H4 (cell line): ENCODE measurements at places on chromosomes 16 and 17. TPM values are rescaled to one million over a fixed set of nuclear protein-coding genes. Genes with fewer than 3 reads are reported as not detected.

DNA sequence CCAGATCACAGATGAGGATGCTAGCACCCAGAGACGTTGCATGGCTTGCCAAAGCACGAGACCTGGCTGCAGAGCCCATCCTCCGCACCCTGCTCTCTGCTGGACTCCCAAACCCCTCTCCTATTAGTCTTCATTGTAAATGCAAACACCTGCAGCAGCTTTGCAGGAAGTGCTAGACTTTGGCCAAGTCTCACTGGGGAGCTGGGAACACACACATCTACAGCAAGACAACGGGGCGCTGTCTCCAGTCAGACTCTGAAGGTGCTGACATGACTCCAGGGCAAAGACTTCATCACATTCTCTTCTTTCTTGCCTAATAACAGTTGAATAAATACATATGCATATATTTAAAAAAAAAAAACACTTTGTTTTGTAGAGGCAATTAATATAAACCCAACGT, 43.8 kb downstream of the CYTH1 start:
- no peak for DNase-seq

- DNase-seq, result no peak
These were observed 141.6 kb downstream of the HS3ST2 start for GRCh38 chr16:22955461-22956070.

DNA sequence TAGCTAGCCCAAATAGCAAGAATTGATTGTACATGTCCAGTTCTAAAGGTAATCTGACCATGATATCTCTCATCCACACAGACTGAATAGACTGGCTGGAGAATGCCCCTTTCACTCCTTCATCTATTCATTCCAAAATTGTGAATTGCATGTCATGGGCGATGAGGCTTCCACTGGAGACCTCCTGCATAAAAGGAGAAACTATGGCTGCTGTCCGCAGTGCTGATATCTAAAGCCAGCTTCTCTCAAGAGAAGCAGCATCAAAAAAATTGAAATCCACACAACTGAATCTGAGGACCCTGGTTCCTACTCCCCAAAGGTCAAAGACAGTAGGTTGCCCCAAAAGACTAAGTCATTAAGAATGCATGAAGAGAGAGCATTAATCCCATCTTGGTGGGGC, 7.9 kb upstream of the SCNN1G start:
- DNase-seq, result no peak

- DNase-seq, result peak; percentile 68
These were observed 9.1 kb downstream of the TUBG1 start for GRCh38 chr17:42618442-42619150.

- DNase-seq, result no peak
These were observed 177.4 kb upstream of the CDH5 start for GRCh38 chr16:66188917-66189725.

DNA sequence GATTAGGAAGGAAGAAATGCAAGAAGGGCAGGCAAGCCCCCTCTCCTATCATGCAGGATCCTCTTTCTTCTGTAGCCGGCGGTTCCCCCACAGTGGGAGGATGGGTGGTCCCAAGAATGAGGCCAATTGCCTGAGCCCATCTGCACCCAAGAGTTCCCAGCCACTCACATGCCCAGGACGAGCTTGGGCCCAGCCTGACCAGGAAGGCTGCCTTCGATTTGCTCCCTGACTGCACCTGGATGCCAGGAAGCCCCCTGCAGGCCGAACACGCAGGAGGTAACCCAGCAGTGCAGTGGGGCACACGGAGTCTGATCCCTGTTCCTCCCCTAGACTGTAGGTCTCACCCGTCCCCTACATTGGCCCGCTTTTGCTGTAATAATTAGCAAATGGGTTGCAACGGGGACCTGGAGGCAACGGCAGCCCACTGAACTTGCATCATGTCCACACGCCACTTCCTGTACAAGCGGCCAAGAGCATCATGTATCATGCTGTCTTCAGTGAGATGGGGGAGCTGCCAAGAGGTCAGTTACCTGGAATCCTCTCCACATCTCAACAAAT, 67.5 kb downstream of the AMFR start:
- no peak for DNase-seq

DNA sequence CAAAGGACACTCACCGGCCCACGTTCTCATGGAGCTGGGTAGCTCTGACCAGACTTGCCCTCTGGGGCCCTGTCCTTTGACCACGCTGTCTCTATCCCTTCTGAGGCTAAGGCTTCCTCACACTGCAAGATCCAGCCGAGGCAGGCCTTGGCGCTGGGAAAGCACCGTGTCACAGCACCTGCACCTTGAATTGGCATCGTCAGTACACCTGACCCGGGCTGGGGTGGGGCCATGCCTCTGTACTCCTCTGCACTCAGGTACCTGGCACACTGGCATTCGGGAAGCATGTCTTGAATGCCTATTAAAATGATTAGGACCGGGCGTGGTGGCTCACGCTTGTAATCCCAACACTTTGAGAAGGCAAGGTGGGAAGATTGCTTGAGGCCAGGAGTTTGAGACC, 6.0 kb downstream of the TBC1D24 start:
- no peak for DNase-seq

DNA sequence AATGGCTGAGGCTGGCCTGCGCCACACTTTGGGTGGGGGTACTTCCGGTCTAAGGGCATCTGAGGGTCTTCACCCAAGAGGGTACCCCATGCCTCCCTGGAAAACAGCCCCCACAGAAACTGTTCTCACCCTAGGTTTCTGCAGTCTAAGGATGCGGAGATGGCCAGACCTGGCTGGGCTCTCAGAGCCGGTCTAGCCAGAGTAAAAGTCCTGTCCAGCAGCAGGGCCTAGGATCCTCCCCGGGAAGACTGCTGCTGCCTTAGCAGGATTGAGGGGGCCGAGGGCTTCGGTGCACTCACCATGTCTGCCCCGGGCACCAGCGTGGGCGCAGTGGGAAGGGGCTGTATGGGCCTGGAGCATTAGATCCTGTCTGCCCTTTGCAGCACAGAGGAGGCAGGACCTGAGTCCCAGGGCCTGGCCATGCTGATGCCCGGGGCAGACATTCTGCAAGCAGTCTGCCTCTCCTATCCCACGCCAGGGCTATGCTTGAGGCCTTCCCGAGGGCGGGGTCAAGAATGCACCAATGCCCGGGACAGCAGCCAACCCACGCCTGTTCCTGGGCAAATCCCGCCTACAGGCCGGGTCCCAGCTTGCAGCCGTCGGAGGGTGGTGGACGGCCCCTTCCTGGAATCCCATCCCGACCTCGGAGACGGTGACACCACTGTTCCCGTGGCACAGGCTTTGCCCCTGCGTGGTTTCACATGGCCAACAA, 54.7 kb downstream of the CBFA2T3 start:
- DNase-seq, result peak; percentile 64

DNA sequence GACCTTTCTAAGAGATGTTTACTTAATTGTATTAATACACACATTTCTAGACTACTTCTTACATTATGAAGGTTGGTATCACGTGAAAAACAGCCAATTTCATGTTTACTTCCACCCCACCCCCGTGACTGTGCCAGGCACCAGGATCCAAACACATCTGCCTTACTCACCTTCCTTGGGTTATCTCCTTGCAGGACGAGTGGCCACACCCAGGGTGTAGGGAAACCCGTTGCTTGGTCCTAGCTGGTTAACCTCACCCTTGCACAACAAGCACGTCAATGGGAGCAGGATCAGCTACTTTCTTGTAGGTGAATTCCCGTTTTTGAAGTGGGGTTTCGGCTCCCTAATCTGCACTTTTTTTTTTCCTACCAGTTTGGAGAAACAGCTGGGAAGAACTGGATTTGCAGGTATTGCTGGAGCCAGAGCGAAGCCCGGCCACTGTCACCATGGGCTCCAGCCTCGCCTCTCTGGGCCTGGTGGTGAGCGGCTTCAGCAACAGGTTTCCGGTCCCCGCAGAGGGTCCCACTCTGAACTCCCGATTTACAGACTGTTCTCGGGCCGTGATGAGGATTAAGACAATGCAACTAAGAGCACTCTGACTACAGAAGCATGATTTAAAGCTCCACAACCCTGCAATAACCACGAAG, 2.1 kb upstream of the UBB start:
- DNase-seq, result no peak

- no peak for DNase-seq
These were observed 38.9 kb downstream of the LMF1 start for GRCh38 chr16:931626-932500.

DNA sequence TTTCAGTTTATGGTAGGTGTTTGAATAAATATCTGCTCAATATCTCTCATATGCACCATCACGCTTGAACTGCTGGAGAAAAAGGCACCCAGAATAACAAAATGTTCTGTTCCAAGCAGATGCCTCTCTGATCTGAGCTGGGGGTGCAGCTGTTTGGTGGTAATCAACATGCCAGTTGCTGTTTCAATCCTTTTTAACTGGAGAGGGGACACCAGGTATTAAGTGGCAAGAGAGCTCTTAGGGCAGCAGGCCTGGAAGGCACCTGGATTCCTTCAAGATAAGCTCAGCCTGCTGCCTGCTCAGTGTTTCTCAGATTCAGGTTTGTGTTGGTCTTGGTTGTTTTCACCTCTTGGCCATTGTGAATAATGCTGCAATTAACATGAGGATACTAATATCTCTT, 27.2 kb upstream of the VAT1L start:
- DNase-seq, result no peak

DNA sequence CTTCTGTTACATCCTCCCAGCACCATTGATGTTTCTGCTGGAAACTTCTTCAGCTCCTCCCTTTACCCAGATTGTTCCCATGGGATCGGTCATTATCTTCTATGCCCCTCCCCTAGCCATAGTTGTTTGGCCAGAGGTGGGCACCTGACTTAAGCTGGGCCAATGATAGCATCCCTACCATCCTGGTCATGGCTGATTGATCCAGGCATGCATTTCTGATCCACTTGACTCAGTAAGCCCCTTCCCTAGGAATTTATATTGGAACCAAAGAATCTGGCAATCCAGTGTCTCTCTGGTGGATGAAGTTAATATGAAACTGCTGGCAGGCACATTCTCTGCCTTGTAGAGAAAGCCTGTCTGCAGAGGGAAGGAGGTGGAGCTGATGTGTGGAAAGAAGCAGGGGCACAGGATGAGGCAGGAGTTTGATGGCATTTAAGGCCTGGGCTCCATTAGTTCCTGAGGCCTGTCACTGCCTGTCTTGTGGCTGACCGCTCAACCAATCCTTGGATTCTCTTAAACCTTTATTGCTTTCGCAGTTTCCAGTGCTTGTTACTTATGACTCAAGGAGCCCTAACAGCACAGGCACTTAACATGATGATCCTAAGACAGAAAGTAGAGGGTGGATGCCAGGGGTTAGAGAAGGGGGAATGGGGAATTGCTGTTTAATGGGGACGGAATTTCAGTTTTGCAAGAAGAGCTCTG, 152.4 kb downstream of the ABCC12 start:
- DNase-seq, result no peak

DNA sequence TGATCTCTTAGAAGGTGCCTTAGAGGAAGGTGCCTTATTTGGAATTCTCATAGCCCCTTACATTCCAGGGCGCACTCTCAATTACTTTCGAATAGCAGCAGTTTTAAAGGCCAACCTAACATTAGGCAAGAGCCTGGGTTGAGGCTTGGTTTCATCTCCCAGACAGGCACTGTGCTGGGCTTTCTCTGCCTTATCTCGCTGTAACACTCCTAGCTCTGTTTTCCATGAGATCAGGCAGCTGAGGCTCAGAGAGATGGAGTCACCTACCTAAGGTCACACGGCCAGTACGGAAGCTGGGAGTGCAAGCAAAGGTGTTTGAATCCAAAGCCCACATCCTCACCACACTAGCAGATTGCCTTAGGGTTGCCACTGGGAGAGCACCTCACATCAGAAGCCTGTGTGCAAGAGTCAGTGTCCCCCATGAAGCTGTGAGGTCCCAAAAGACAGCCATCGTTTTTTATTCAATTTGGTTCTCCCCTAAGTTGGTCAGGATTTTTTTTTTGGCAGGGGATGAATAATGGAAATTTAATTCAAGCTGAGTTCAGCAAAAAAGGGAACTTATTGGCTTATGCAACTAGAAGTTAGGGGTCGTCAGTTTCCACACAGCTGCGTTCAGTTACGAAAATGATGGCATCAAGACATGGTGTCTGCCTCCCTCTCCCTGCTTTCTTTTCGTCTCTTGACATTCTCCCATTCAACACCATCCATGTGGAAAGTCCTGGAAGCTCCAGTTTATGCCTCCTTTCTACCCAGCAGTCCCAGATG, 206.4 kb downstream of the KATNIP start:
- no peak for DNase-seq

DNA sequence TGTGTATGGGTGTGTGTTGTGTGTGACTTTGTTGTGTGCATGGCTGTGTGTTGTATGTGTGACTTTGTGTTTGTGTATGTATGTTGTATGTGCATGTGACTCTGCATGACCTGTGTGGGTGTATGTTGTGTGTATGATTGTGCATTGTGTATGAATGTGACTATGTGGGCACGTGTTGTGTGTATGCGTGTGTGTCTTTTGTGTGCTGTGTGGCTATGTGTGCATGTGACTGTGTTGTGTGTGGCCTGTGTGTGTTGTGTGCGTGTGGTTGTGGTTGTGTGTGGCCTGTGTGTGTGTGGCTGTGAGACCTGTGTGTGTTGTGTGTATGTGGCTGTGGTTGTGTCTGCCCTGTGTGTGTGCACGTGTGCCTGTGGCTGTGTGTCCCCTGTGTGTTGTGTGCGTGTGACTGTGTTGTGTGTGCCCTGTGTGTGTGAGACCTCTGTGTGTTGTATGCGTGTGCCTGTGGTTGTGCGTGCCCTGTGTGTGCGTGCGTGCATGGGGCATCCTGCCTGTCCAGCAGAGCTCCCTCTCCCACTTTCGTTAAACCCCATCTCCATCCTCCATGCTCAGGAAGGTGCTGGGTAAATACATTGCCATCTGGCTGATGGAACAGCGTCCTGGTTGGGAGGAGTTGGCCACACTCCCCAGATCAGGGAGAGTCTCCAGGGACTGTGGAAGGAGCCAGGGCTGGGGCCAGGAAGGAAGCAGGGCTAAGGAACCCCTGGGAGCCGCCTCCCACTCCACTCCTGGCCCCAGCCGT, 90.1 kb upstream of the GSE1 start:
- DNase-seq, result peak; percentile 89

The ZNF276 gene
- 5.9 and 6.9 TPM in 2 replicates for total RNA-seq

The TNK1 gene
- not detected in 2 replicates for total RNA-seq

The PTGES3L gene
- 0.19 TPM in 1 of 2 replicates, not detected in the other for total RNA-seq

The KRT9 gene
- total RNA-seq, result not detected in 2 replicates

The CDRT15L2 gene
- total RNA-seq, result not detected in 2 replicates

The MEFV gene
- total RNA-seq, result 1.2 TPM in 1 of 2 replicates, not detected in the other

The CDRT15 gene
- total RNA-seq, result not detected in 2 replicates

The SAMD14 gene
- 0.70 and 1.2 TPM in 2 replicates for total RNA-seq

The TXNL4B gene
- total RNA-seq, result 7.5 and 13.4 TPM in 2 replicates

The HOXB9 gene
- 23.1 and 26.1 TPM in 2 replicates for total RNA-seq

The KRT25 gene
- not detected in 2 replicates for total RNA-seq

The TMEM106A gene
- 1.7 and 2.4 TPM in 2 replicates for total RNA-seq

The GP1BA gene
- not detected in 2 replicates for total RNA-seq

The SCN4A gene
- 0.02 TPM in 2 replicates for total RNA-seq

The JUP gene
- 5.5 and 5.9 TPM in 2 replicates for total RNA-seq

The GPR139 gene
- not detected in 2 replicates for total RNA-seq

The SHISA6 gene
- total RNA-seq, result not detected in 2 replicates

The ZPBP2 gene
- not detected in 2 replicates for total RNA-seq
